HFFc6 (cell line): ENCODE measurements at places on chromosomes 2 and 18. TPM values are rescaled to one million over a fixed set of nuclear protein-coding genes. Genes with fewer than 3 reads are reported as not detected.

- peak within 1 kb of the TSS; percentile 88 for H3K4me3 ChIP-seq
- H3K27me3 ChIP-seq = peaks cover 2% of the 10 kb centered on the region; the same call in 1 of the 2 replicates
- peaks cover 30% of the 10 kb centered on the region for H3K36me3 ChIP-seq
- H3K4me1 ChIP-seq = peaks cover 63% of the 10 kb centered on the region
Measured at GRCh38 chr18:9102508-9103375, at the start of gene NDUFV2. Gene NDUFV2 (plus strand): TSS chr18:9102699. CDS start chr18:9102744, 45 bp downstream.

- no peak for DNase-seq
- H3K36me3 ChIP-seq = peaks cover 6% of the 10 kb centered on the region; the same call in 1 of the 2 replicates
- H3K27ac ChIP-seq = no peak overlapping the region
- H3K4me1 ChIP-seq = peaks cover 20% of the 10 kb centered on the region
Measured at GRCh38 chr2:105912081-105912480, 167.4 kb downstream of the NCK2 start.

DNA sequence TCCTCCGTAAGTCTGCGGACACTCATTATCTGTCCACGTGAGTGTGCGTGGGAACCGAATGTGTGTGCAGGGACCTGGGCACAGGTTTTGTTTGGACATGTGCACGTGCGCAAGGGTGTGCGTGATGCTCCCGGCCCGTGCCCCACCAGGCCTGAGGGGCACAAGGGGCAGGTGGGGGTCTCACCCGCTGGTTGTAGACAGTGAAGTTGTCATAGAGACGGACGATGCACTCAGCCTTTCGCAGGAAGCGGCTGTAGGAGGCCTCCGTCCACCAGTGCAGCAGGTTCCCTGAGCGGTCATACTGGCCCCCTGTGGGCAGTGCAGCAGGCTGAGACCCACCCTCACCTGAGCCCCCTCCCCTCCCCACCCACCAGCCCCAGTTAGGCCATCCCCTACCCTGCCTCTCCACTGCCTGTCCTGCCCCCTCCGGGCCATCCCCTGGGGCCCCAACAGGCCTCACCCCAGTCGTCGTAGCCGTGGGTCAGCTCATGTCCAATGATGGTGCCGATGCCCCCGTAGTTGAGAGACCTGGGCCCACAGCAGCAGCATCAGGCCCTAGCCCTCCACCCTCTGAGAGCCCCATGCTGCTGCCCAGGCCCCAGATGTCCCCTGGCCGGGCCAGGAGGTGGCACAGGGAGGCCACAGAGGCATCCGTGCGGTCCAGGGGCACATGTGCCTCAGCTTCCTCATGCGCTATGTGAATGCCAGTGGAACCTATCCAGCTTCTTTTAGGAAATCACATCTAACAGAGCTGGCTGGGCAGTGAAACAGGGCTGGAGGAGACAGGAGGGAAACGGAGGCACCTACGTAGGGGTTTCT lies 6.1 kb downstream of the ECEL1 start:
- no peaks in the 10 kb centered on the region for H3K36me3 ChIP-seq
- no peaks in the 10 kb centered on the region for H3K4me1 ChIP-seq
- no peak overlapping the region for H3K27ac ChIP-seq
- no peak for DNase-seq
- peaks cover 31% of the 10 kb centered on the region for H3K27me3 ChIP-seq
- no peak overlapping the region for H3K4me3 ChIP-seq

- peaks cover 11% of the 10 kb centered on the region for H3K27me3 ChIP-seq
- H3K4me1 ChIP-seq = peaks cover 7% of the 10 kb centered on the region
- H3K36me3 ChIP-seq = peaks cover 23% of the 10 kb centered on the region
- H3K4me3 ChIP-seq = no peak overlapping the region
- H3K27ac ChIP-seq = peak overlapping the region; percentile 32; the same call in 1 of the 2 replicates
- DNase-seq = no peak
Measured at GRCh38 chr2:241577413-241578122, 19.0 kb downstream of the BOK start.

GRCh38 chr2:6073191-6074088 lies 381.3 kb downstream of the SOX11 start:
- no peak for DNase-seq
- no peaks in the 10 kb centered on the region for H3K36me3 ChIP-seq
- H3K4me3 ChIP-seq = no peak overlapping the region
- no peak overlapping the region for H3K27ac ChIP-seq
- no peaks in the 10 kb centered on the region for H3K27me3 ChIP-seq

- H3K36me3 ChIP-seq = no peaks in the 10 kb centered on the region
- no peak overlapping the region for H3K27ac ChIP-seq
- no peaks in the 10 kb centered on the region for H3K4me1 ChIP-seq
Measured at GRCh38 chr18:40751186-40751585, 1203.8 kb upstream of the PIK3C3 start.

DNA sequence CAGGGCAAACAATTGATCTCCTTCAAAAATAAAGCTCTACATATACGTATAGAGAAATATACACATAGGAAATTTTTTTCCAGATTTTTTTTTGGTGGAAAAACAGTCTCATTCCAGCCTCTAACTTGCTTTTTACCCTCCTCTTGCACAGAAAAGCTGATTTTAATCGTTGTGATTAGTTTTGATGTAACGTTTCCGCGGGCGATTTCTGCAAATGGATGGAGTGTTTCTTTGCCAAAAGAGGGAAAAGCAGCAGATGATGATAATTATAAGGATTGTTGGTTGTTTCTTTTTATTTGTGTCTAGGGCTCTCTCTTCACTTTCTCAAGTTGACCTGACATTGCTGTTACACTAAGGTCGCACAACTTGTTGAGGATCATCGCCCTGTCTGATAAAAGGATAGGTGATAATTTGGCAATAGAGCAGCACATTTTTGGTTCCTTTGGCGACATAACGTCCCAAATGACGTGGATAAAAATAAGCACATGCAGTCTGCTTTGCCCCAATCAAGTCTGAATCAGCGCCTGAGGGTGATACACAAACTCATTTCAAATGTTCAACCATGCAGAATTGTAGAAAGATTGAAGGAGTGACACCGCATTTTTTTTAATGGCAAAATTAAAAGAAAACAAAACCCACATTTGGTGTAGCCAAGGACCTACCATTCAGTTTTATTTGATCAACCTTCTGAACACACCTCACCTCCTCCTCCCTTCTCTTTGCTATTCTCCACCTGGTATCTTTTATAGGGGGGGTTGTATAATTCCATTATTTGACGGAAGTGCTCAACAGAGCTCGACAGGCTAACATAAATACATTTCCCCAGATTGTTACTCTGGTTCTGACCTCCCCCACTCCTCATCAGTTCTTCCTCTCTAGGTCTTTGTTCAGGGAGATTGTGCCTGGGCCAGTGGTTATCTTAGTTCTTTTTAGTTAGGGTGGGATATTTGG lies 109.6 kb upstream of the KCTD1 start:
- H3K4me1 ChIP-seq = peaks cover 25% of the 10 kb centered on the region
- H3K27me3 ChIP-seq = peaks cover 41% of the 10 kb centered on the region
- no peaks in the 10 kb centered on the region for H3K36me3 ChIP-seq
- peak overlapping the region; percentile 98 for H3K4me3 ChIP-seq
- no peak overlapping the region for H3K27ac ChIP-seq

GRCh38 chr2:5140347-5140746 lies 551.8 kb upstream of the SOX11 start:
- no peak overlapping the region for H3K4me3 ChIP-seq
- peaks cover 5% of the 10 kb centered on the region for H3K36me3 ChIP-seq
- no peaks in the 10 kb centered on the region; the same call in 1 of the 2 replicates for H3K27me3 ChIP-seq
- H3K27ac ChIP-seq = no peak overlapping the region
- H3K4me1 ChIP-seq = no peaks in the 10 kb centered on the region

DNA sequence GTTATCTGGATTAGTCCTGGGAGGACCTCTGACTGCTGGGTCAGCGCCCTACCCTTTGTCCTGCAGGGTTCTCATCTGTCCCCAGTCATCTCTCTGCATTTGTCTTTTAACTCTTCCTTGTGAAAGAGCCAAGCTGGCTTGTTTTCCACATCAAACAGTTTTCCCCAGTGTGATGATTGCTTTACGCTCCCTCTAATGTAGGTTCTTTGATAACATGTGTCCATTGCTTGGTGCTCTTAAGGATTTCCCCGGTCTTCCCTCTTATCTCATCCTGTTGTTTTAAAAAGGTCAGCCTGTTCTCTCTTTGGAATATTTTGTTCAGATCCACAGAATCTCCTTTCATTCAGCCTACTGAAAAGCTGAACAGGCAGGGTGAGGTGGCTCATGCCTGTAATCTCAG lies 792.1 kb upstream of the RAB6C start:
- H3K4me1 ChIP-seq = no peaks in the 10 kb centered on the region
- peaks cover 4% of the 10 kb centered on the region for H3K36me3 ChIP-seq
- no peak for DNase-seq
- H3K4me3 ChIP-seq = no peak overlapping the region
- no peaks in the 10 kb centered on the region for H3K27me3 ChIP-seq

DNA sequence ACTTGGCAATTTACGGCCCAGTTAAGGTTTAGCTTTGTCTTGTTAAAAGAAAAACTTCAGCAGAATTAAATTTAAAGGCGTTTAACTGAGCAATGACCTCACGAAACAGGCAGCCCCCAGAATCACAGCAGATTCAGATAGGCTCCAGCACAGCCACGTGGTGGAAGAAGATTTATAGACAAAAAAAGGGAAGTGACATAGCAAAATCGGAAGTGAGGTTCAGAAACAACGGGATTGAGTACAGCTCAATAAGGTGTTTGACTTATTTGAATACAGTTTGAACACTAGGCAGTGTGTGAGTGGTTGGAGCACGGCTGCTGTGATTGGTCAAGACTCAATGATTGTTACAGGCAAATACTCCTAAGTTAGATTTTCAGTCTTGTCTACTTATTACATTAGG lies 79.8 kb downstream of the MOGAT1 start:
- no peak overlapping the region for H3K27ac ChIP-seq

GRCh38 chr2:110804433-110804832 lies 72.1 kb downstream of the ACOXL start:
- no peaks in the 10 kb centered on the region for H3K4me1 ChIP-seq
- H3K4me3 ChIP-seq = no peak overlapping the region
- no peak overlapping the region for H3K27ac ChIP-seq
- DNase-seq = no peak
- peaks cover 47% of the 10 kb centered on the region for H3K27me3 ChIP-seq
- 0 out of 2 replicates have a peak, but pooled peaks cover 6% of the 10 kb centered on the region for H3K36me3 ChIP-seq

DNA sequence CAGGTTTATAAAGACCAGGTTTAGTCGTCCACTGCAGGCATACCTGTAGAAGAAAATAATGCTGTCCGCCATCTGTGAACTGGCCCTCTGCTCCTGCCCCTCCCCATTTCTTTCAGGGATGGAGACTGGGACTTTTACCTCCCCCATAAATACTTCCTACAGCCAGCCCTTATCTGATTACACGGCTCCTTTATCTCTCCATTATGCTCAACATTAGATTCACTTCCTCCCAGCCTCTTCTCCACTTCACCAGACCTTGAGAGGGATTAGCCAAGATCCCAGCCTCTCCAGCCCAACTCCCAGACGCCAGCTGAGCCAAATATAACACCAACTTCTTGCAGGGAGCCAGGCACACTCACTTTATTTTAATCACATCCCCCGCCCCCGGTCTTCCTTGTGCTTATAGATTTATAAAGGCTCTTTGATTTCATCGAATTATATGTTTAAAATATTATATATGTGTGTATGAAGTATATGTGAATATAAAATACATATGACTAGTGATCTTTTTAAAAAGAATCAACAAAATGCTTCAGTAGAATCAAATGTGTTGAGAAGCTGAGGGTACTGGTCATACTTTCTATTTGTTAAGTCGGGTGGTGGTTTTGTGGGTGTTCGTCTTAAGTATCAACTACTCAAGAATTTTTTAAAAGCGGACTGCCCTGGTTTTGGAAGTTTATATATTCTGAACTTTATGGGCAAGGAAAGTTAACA lies 81.0 kb downstream of the SPRED2 start:
- H3K27me3 ChIP-seq = peaks cover 1% of the 10 kb centered on the region; the same call in 1 of the 2 replicates
- no peak for DNase-seq
- H3K27ac ChIP-seq = no peak overlapping the region
- H3K4me1 ChIP-seq = peaks cover 59% of the 10 kb centered on the region
- H3K4me3 ChIP-seq = no peak overlapping the region; the same call in 1 of the 2 replicates

DNA sequence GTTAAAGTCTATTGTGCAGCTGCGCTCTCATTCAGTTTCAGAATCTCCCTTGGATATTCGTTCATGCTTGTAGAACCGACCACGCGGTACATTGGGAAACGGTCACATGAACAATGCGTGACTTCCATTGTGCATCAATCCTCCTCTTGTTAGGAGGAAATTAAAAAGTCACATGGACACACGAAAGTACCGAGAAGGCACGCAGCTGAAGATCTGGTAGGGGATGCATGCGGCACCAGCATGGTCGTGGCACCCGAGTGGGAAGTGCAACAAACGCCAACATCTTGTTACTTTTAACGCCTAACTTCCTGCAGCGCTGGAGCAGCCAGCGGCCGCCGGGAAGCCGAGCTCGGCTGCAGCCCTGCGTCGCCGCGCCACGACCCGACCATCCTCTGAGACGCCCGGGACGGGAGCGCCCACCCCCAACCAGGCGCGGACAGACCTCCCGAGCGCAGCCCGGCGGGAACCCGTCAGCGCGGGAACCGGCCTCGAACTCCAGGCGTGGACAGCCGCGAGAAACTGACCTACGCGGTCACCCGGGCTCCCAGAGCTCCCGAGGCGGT lies 412 bp downstream of the OSBPL1A start:
- no peaks in the 10 kb centered on the region; the same call in none of the 2 replicates for H3K27me3 ChIP-seq
- H3K36me3 ChIP-seq = no peaks in the 10 kb centered on the region
- peak overlapping the region; percentile 84 for H3K27ac ChIP-seq
- peak; percentile 49 for DNase-seq

DNA sequence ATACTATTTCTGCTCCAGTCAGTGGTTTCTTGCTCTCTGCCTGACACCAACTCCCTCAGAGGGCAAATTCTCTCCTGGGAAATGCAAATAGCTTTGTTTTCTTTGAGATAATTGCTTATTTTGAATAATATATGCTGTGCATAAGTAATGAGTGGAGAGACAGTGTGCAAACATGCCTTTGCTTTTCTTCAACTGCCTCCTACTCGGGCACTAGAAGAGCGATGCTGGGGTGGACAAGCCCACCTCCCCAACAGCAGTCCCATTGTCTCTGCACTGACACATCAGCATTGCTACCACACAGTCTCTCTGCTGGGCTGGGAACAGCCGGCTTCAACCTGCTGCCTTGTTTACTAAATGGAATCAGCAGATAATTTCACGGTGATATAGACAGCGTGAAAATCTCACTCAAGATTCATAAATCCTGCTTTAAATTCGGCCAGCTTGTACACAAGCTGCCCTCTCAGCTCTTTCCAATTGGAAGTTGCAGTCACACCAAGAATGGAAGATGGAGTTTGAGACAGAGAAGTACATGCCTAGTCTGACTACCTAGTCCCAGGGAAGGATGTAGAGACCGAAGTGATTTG lies 694.5 kb downstream of the TDRD15 start:
- DNase-seq = no peak
- no peaks in the 10 kb centered on the region for H3K36me3 ChIP-seq
- no peaks in the 10 kb centered on the region for H3K4me1 ChIP-seq
- H3K4me3 ChIP-seq = no peak overlapping the region
- no peaks in the 10 kb centered on the region; the same call in 1 of the 2 replicates for H3K27me3 ChIP-seq

Gene MYO7B
- total RNA-seq = 0.69 to 0.92 TPM (median 0.87 TPM) in 3 replicates

Gene CRYGD
- total RNA-seq = not detected in 2 replicates

Gene CWC22
- 13.8 to 19.1 TPM (median 17.0 TPM) in 3 replicates for total RNA-seq

Gene PROKR1
- not detected in 2 replicates for total RNA-seq
